T-cell (primary cell): ENCODE measurements at places on chromosomes 11 and 22. TPM values are rescaled to one million over a fixed set of nuclear protein-coding genes. Genes with fewer than 3 reads are reported as not detected.

DNA sequence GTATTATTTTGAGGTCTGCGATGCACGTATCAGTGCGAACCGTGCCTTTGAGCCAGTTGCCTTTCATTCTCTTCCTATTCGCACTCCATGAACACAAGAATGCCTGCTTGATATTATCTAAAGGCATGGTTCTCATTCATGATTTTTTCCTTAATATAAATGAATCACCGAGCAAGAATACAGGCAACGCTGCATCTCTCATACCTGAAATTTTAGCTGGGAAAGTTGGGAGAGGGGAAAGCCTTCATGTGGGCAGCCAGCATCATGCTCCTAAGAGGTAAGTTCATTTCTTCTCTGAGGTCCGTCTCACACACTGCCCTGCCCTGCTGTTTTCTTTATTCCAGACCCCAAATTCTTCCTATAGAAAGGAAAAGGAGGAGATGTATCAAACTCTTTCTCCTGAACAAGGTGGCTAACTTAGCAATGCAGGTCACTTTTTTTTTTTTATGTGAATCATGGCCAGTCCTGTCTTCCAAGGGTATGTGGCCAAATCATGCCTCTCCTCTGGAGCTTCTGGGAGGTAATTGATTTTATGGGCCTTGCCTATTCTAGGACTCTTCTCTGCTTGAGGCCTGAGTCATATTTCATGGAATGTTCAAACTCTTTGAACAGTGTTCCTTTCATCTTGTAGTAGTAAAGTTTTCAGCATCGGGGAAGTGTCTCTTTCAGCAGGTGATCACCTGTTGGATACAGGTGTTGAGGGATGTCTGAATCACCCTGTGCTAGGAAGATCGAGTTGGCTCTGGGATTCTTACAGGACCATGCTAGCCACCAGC lies 3.2 kb downstream of the GLB1L2 start:
- H3K27ac ChIP-seq: no peak overlapping the region
- peaks cover 21% of the 10 kb centered on the region for H3K4me1 ChIP-seq
- DNase-seq: no peak
- H3K27me3 ChIP-seq: peaks cover 20% of the 10 kb centered on the region

CARD18 gene
- not detected for total RNA-seq

GRCh38 chr11:125114518-125114917 lies 3.1 kb upstream of the TMEM218 start:
- no peak overlapping the region for H3K27ac ChIP-seq
- peaks cover 14% of the 10 kb centered on the region for H3K4me1 ChIP-seq
- no peak for DNase-seq
- H3K4me3 ChIP-seq: no peak overlapping the region
- H3K36me3 ChIP-seq: no peaks in the 10 kb centered on the region

GRCh38 chr11:373716-374551 lies 4.6 kb downstream of the B4GALNT4 start:
- H3K36me3 ChIP-seq: no peaks in the 10 kb centered on the region
- no peak overlapping the region for H3K27ac ChIP-seq
- no peaks in the 10 kb centered on the region for H3K27me3 ChIP-seq
- DNase-seq: no peak

CNTF gene
- 3.9 TPM for total RNA-seq
